Fibroblast of skin of abdomen (primary cell): ENCODE measurements at places on chromosomes 7 and 10.

GRCh38 chr7:66198469-66198868 is 6.7 kb upstream of the TPST1 start:
- DNase-seq, result no peak

DNA sequence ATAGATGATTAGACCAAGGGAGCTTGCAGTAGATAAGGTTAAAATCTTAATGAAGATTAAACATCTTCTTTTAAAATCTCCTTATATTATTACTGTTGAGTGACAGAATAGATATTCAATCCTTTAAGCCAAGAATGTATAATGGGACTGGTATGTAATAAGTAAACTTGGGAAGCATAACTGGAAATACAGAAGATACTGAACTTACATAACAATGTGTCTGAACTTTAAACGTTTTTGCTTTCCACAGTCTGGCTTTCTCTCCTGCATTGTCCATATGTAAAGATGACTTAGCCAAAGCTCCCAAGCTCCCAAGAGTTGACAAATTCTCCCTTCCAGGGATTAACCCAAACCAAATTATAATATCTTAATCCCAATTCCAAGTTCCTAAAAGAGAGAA is 129.8 kb downstream of the KCND2 start:
- peak; percentile 21 for DNase-seq

DNA sequence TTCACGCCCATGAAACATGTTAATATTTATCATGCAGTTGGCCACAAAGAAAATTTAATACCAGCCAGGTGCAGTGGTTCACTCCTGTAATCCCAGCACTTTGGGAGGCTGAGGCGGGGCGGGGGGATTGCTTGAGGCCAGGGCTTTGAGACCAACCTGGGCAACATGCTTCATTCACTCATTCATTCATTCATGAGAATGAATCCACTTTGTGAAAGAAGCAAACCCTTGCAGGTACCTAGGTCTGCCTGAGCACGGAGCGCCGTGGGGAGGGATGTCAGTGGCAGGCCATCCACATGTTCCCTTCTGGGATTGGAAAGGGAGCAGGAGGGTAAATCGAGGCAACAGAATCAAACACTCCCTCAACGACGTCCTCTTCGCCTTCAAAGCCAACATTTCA is 4.7 kb downstream of the ANXA11 start:
- DNase-seq, result no peak

- peak; percentile 56 for DNase-seq
Observed at GRCh38 chr10:17233286-17233991, 5.4 kb downstream of the VIM start.

DNA sequence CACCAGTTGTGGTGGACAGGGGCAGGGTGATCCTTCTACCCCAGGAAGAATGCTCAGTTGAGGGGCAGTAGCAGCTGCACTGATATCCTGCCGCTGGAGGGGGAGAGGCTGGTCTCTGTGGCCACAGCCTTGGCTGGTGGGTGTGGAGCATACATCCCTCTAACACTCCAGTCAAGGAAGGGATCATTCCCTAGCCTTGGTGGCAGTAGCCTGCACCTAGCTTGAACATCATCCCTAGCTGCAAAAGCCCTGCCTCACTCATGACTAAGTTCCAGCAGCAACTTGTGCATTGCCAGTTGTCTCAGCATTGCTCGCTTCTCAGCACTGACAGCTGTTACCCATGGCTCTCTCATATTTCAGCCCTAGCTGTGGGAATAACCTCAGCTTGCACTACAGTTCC is 688.9 kb upstream of the POT1 start:
- DNase-seq, result no peak

DNA sequence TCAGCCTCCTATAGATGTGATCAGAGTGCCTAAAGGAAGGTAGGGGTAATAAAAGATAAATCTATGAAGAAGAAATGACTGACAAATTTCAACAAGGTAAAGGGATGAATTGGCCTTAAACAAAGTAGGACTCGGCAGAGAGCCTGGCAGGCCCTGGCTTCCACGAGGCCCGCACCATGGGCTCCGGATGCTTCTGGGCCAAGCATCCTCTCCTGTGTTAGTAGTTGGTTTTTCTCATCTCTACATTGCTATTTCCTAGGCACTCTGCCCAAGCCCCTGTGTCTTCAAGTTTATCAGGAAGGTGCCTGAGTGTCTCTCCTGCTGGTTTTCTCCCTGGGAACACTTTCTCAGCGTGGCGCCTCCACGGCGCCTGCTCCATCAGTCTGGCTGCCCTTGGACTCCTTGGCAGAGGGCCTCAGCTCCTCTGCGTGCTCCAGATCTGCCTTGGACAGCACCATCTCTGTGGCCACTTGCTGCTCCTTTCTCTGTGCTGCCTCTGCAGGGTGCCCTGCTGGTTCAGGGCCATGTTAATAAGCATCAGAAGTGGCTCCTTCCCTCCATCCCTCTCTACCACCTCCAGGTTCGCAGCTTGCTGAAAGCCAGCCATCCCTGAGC is 413.3 kb upstream of the DPP6 start:
- no peak for DNase-seq

- DNase-seq, result no peak
Observed at GRCh38 chr10:117134306-117135025, 3.6 kb downstream of the VAX1 start.

- DNase-seq, result no peak
Observed at GRCh38 chr10:43257347-43258210, 9.3 kb downstream of the RASGEF1A start.

DNA sequence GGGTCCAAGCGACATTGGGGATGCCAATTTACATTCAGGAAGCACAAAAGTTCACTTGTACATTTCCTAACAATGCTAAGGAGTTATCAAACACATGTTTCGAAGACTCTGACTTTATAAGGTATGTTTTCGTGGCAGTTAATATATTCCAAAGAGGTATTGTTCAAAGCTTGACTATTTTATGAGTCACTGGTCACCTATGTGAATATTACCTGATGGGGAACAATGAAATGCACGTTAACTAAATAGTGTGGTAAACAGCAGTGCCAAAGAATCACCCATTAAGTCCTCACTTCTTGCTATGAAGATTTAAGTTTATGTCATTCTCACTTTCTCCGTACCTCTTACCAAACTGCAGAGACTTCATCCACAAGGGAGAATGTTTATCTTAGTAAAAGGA is 550.2 kb downstream of the SORCS1 start:
- DNase-seq, result no peak

- no peak for DNase-seq
Observed at GRCh38 chr10:63240807-63241206, 107.7 kb downstream of the NRBF2 start.

DNA sequence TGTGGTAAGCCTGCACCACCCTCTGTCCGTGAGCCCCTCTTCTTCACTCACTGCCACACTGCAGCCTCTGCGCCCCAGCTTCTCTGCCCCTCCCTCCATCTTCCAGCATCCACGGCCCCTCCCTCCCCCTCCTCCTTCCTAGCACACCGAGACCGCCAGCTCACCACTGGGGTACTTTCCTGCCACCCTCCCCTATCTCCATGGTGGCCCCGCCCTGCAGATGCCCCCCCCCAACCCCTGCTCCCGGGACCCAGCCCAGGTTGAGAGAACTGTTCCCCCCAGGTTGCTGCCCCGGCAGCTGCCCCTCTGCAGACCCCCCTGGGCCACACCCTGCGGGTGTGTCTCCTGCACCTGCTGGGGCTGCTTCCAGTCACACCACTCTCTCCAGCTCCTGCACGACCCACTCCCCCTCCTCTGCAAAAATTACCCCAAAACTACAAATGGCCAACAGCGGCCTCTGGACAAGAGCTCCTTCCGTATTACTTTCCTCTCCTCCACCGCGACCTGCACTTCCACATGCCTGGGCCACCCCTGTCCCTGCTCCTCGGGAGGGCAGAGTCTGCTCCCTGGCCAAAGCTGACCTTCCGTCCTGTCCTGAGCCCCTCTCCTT is 209.2 kb upstream of the PPP2R2D start:
- no peak for DNase-seq

- no peak for DNase-seq
Observed at GRCh38 chr10:125294109-125294508, 133.7 kb upstream of the CTBP2 start.

- DNase-seq, result no peak
Observed at GRCh38 chr10:58384095-58384494, 1.1 kb upstream of the TFAM start.

DNA sequence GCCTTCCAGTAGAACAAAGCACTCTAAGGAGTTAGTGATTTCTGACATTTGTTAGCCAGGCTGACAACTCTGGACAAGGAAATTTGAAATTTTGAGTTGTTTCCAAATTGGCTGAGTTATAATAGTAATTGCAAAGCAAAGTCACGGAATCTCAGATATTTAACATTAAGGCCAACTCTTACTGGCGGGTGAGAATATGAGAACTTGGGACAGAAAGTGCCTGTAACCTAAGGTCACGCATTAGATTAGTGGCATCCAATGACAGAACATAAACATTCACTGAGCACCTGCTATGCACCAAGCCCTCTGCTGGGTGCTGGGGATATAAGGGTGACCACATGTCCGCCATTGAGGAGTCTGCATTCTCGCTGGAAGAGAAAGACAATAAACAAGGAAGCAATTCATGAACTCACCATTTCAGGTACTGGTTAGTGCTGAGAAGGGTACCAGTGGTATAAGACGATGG is 45.5 kb upstream of the CHST15 start:
- no peak for DNase-seq

DNA sequence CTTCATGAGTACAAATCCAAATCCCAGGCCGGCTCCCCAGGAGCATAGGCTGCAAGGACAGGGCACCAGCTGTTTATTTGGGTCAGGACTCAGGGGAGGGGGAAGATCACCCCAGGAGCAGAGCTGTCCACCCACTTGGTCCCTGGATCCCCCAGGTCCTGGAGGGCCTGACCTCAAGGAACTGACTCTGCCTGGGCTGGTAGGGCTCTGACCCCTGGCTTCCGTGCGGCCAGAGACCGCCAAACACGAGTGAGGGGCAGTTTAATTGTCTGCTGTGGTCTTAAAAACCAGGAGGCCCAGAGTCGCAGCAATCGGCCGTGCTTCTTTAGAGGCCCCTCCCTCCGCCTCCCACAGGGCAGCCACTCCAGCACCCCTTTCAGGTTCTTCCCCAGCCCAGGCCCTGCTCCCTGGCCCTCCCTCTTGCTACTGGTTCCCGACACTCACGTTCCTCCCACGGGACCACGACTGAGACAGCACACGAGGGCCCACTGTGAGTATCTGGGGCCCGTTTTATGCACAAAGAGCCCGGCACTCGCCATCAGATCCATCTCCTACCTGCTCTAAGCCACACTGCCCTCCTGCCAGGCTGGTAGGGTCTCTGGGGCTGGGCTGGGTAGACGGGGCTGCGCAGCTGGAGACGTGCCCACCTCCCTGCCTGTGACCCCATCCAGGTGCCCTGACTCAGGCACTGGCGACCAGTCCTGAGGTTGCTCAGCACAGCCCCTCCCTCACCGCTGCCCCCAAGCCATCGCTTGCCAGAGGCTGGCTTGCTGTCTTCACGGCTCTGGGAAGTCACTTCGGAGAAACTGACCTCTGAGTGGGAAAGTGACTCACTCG is 30.0 kb upstream of the CFAP46 start:
- no peak for DNase-seq

- no peak for DNase-seq
Observed at GRCh38 chr7:152158801-152159587, 133.5 kb downstream of the GALNT11 start.

DNA sequence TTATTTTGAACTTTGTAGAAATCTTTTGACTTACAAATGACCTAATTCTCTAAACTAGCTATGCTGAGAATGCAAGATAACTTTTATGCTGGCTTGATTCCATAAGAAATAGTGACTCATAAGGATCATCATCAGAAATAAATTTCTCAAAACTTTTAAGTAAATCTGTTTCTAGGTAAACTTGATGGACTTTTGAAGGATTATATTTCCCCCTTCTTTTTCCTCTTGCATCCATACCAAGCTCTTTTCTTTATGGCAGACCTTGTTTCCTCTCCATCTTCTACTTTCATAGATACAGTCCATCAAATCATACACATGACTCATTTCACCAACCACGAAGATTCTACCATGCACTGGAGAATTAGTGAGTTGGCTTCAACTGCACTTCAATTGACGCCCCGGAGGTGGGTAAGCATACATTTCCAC is 336.3 kb downstream of the KCNMA1 start:
- DNase-seq, result peak; percentile 76

GRCh38 chr10:46226232-46226631 is 60.6 kb upstream of the ANTXRL start:
- no peak for DNase-seq

DNA sequence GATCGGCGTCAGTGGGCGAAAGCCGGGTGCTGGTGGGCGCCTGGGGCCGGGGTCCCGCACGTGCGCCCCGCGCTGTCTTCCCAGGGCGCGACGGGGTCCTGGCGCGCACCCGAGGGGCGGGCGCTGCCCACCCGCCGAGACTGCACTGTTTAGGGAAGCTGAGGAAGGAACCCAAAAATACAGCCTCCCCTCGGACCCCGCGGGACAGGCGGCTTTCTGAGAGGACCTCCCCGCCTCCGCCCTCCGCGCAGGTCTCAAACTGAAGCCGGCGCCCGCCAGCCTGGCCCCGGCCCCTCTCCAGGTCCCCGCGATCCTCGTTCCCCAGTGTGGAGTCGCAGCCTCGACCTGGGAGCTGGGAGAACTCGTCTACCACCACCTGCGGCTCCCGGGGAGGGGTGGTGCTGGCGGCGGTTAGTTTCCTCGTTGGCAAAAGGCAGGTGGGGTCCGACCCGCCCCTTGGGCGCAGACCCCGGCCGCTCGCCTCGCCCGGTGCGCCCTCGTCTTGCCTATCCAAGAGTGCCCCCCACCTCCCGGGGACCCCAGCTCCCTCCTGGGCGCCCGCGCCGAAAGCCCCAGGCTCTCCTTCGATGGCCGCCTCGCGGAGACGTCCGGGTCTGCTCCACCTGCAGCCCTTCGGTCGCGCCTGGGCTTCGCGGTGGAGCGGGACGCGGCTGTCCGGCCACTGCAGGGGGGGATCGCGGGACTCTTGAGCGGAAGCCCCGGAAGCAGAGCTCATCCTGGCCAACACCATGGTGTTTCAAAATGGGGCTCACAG is 1.1 kb downstream of the EGFR start:
- no peak for DNase-seq

- DNase-seq, result peak; percentile 86
Observed at GRCh38 chr7:55733241-55734140, 129.1 kb downstream of the SEPTIN14 start.

- DNase-seq, result peak; percentile 57
Observed at GRCh38 chr7:24981171-24981951, 1.4 kb upstream of the OSBPL3 start.

DNA sequence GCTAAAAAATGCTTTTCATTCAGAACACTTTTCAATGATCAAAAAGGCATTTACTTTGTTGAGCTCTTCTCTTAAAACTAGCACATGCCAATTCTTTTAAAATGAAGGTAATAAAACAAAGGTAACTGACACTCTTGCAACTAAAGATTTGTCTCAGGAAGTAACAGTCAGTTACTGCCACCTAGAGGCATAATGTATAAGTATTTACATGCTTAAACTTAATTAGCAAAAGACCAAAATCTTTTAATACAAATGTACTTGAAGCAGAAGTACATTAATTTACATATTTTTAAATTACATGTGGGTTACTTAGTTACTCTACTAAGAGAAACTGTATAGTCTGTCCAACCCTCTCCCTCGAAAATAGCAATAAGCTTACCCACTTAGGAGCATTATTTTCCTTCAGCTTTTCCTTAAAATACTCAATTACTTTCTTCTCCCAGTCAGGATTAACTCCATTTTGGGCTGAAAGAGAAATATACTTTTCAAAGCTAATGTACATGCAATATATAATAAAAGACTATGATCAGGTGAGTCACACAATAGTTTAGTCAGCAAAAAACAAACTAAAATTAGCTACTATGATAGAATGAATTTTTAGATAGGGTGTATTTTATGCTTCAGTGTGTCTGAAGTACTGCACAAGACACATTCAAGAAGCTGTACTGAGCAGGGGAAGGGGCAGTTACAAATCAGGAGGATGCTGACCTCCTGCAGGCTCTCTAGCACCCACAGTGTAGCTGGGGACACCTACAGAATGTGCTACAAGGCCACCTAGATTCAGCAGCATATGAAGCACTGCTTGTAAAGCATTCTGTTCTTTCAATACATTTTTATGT is 13.0 kb downstream of the MCMBP start:
- peak; percentile 33 for DNase-seq
